ENCODE measurements at places on chromosomes 12 and 14.

GRCh38 chr12:114445401-114446323, 39.7 kb upstream of the TBX5 start:
- DNase-seq = no peak

- DNase-seq = no peak
Measured at GRCh38 chr14:72560331-72560730, 333.6 kb downstream of the DPF3 start.

- no peak for DNase-seq
Measured at GRCh38 chr12:76555231-76555767, 4.3 kb downstream of the OSBPL8 start.

GRCh38 chr12:46332260-46332659, 40.3 kb downstream of the SLC38A2 start:
- no peak for DNase-seq

DNA sequence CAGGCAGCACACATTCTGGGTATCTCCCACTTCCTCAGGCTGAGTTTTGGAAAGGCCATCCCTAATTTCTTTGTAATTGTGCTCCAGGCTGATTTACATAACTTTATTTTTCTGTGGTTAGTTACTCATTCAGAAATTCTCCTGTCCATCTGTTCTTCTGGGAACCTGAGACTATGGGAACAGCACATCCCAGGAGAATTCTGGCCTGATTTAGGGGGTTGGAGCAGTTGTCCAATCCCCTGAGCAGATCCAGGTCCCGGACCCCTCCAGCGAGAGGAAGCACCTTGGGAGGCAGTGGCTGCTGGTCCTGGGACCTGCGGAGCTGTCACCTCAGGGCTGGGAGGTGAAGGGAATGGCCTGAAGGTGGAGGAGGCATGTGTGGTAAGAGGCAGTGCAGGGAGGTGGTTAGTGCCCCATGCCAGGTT, 40.4 kb downstream of the TSPAN9 start:
- DNase-seq = no peak

- no peak for DNase-seq
Measured at GRCh38 chr14:25833341-25834126, 764.3 kb downstream of the NOVA1 start.

GRCh38 chr12:104154806-104155205, 16.8 kb upstream of the NFYB start:
- no peak for DNase-seq

DNA sequence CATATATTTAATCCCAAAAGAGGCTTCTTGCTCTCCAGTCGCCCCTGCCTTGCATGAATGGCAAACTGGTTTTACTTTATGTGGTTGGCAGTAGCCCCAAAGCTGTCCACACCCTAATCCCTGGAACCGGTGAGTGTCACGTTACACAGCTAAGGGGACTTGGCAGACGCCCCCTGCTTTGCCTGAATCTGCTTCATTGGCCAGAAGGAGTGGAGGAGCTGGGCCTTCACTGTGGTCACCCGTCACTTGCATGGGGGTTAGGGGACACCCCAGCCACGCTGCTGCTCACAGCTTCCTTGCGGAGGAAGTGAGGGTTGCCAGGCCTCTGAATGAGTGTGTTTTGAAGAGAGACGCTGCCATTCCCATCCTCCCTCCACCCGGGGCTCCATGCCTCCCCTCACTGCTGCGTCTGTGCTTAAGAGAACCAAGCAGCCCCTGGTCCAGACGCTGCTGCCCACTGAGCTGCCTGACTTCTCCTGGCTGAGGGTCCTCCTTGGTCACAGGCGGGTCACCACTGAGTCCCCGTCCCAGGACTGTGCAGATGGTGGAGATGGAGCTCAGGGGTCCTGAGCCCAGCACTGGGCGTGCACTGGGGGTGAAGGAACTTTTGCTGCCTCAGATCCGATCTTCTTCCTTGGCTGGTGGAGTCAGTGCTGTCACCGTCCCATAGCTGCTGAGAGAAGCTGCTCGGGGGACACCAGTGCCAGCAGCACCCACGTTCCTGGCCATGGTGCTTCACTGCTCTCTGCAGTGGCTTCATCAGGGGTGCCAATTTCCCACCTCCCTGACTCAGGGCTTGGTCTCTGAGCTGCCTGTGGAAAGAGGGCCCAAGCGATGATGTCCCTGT, 39.8 kb downstream of the GALNT9 start:
- no peak for DNase-seq

DNA sequence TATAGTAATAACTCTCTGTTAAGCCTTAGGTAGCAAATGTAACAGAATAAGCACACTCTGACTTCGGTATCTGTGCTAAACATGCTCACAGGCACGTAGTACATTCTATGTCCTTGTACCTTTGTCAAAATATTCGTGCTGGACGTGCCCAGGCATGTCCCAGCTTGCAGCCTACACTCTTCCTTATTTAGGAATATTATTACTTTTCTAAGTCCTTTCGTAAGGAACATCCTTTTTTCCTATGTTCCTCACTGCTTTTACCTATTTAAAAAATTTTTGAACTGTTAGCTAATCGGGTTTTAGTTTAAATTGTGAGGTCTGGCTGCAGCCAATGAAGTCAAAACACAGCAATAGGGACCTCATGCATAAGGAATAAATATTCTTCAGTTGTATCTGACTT, 24.1 kb upstream of the UBC start:
- DNase-seq = no peak

DNA sequence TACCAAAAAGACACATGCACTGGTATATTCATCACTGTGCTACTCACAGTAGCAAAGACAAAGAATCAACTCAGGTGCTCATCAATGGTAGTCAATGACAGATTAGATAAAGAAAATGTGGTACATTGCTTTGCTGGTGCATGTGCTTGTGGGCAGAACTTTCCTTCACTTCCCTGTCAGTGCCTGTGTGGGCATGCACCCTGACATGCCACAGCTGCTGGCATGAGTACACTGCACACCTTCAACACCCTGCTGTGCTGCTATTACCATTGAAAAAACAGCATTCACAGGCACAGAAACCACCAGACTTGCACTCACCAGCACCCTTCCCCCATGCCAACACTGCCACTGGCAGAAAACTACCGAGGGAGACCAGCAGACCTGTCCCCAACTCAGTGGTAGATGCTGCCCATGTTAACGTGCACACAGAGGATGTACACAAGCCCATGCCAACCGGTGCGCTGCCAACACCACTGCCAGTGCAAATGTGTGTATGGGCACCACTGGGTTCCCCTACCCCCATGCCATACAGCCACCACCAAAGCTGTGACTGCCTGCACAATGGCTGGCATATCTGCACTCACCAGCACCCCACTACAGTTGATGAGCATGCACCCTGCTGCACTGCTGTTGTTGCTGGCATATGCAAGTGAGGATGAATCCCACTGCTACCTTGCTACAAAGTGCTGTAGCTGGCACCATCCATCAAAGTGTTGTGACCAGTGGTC, 57.4 kb downstream of the APOBEC1 start:
- DNase-seq = no peak
